T1000 (cell line): ENCODE measurements at places on chromosomes 5 and 9.

- peak; percentile 73 for DNase-seq
These were observed at the start of gene IRX2 for GRCh38 chr5:2751592-2752021. Gene IRX2 (minus strand): TSS chr5:2751677. CDS start chr5:2751413, 264 bp downstream.

DNA sequence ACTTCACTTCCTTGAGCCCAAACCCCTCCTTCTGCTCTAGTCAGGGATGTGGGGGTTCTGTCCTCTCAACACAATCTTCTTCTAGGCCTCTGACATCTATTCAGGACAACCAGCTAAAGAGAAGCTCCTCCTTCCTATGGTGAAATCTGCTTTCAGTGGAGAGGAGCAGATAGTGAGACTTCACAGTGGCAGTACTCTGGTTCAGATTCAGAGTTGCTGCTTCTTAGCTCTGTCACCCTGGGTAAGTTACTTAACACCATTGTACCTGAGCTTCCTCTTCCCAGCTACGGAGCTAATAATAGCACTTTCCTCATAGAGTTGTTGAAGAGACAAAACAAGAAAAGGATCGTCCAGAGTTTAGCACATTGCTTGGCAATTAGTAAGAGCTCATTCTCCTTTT, 77.3 kb upstream of the LARP1 start:
- DNase-seq = no peak

- no peak for DNase-seq
These were observed 38.3 kb downstream of the MAP3K1 start for GRCh38 chr5:56853698-56854097.

GRCh38 chr5:37626266-37626665, 213.6 kb downstream of the GDNF start:
- DNase-seq = no peak

DNA sequence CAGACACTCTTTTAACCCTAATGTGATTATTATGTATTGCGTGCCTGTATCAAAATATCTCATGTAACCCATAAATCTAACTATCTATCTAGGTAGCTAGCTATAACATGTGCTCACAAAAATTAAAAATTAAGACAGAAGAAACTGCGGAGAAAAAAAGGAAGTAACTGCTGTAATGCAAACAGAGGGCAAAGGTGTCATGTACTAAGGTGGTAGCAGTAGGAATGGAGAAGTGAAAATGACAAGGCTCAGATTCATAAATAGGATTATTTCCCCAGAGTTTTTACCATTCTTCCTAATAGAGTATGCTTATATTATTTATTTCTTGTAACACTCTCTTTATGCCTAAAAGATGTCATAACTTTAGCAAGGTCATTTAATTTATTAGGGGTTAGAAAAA, 1527.5 kb upstream of the C9orf72 start:
- no peak for DNase-seq

DNA sequence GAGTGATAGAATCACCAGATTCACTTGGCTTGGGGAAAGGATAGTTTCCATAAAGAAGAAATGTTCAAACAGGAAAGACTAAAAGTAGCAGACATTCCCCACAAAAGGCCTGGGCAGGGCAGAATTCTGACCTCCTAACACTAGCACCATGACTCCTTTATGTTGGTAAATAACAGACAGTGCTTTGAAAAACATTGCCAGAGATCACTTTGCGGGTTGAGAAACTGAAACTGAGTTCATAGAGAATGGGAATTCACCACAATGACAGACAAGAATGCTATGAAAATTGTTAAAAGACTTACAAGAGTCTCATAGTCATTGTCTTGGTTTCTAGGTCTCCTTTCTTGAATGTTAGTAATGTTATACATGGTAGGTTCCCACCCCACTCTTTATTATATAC, 172.5 kb upstream of the GLRA1 start:
- DNase-seq = no peak

DNA sequence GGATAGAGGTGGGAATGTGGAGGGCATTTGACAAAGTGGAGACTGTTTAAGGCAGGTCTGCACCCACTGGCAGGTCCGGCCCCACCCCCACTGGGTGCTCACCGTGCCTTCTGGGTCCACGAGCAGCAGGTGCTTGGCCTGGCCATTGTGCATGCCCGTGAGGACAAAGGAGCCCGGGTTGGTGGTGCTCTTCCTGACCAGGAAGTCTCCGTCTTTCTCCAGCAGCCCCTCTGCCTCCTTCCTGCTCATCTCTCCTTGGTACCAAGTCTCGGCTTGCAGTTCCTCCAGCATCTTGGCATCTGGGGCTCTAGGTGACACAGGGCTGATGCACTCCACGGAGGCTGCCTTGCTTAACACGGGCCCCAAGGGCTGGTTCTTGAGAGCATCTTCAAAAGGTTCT, 46.6 kb downstream of the S1PR3 start:
- DNase-seq = no peak

GRCh38 chr5:80884929-80885328, 75.2 kb upstream of the RASGRF2 start:
- no peak for DNase-seq

DNA sequence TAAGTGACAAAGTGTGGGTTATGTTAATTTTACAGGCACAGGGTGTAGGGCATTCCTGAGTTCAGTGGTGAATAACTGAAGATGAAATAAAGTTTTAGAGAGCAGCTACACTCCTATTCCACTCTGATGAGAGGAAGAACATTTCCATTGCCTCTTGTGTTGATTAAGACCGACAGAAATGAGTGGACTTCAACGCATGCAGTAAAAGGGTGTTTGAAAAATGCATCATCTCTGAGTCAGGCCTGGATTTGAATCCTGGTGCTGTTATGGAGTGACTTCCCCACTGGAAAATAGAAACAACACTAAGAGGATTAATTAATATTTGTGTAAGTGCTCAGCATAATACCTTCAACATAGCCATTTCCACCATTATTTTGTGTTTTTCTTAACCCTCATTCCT, 86.3 kb downstream of the PRR16 start:
- DNase-seq = no peak

DNA sequence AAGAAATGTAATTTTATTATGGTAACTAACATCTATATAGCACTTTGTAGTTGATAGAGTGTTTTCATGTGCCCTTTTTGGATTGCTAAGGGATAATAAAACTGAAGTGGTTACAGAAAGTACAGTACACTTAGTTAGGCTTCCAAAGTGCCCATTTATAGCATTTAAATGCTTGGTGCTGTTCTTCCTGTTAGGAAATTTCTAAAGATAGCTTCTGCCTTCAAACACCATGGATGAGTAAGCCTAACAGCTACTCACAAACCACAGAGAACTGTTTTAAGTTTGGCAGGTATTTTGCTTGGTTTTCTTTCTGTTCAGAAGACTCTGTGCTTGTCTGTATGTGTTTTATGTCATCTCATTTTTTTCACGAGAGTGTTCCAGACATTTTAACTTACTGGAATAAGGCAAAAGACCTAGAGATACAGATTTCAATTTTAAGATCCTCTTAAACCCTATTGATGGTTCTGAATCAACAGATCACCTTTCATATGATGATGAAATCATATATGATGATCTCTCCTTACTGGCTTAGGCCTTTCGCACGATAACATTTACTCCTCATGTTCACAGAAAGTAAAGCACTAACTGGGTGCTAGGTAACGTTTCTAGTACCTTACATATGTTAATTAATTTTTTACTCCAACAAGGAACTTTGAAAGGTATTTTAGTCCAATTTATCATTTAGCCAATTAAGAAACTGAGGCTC, 4.4 kb downstream of the RIMOC1 start:
- no peak for DNase-seq

DNA sequence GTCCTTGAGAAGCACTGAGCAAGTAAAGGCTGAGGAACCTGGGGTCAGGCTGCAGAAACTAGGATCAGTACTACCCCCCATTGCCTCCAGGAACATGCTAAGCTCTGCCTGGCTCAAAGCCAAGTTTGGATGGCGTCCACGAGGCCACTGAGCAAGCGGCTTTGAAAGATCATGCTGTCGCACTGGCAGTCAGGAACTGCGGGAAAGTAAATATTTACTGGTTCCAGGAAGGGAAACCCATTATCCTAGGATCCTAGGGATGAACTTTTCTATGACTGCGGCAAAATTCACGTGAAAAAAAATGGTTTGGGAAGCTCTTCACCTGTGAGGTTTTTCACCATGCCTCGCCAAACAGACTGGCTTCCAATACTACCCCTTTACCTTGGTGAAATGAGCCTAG, 75.3 kb upstream of the PJA2 start:
- DNase-seq = no peak

DNA sequence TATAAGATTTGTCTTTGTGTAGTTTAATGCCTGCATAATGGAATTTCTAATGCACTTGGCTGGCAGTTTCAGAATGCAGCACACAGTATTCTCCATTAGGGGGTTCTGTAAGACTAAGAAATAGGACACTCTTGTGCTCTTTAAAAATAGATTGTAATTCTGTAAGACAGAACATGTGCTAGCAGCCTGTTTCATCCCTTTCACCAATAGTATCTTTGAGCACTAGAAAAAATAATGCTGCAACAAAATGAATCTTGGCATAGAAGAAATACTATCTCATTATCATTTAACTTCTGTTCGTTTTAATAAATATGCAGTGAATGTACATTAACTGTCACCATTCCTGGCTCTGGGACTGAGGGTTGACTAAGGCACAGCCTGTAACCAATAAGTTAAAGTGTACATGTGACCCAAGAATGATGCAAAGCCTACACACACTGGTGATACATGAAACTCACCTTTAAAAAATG, 23.8 kb upstream of the ZNF622 start:
- DNase-seq = no peak

DNA sequence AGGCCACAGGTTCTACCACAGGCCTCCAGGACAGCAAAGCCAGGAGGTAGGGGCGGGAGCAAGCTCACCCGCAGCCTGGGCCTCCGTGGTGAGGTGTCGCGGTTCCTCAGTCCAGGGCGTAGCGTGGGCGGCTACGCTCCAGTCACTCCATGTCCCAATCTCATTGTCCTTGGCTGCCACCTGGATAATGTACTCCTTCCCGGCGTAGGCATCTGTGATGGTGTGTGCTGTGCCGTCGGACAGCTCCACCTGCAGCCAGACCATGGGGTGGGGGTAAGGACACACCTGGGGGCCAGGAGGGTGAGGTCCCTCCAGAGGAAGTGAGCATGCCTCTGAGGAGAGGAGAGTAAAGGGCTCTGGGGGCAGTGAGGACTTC, 29.8 kb upstream of the ENHO start:
- no peak for DNase-seq

DNA sequence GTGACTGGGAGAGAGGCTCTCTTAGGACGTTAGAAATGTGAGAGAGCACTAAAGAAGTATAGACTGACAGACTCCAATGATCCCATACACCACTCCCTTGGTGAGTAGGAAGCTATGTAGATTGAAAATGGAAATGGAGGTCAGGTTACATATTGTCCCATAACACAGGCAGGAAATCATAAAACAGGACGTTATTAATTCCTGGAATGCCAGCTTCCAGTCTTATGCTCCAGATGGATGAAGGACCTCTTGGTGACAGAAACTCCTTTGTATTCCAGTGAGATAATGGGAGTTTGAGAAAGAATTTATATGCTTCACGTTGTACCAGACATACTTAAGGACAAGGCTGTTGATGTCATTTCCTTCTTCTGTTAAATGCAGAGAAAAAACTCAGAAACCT, 338.2 kb upstream of the ITGA1 start:
- DNase-seq = no peak

- no peak for DNase-seq
These were observed 380.6 kb downstream of the ADGRV1 start for GRCh38 chr5:90939211-90939610.

- peak; percentile 51 for DNase-seq
These were observed 190.3 kb downstream of the DCP2 start for GRCh38 chr5:113166852-113167366.

GRCh38 chr5:137461391-137462264, 37.5 kb downstream of the SPOCK1 start:
- DNase-seq = no peak

DNA sequence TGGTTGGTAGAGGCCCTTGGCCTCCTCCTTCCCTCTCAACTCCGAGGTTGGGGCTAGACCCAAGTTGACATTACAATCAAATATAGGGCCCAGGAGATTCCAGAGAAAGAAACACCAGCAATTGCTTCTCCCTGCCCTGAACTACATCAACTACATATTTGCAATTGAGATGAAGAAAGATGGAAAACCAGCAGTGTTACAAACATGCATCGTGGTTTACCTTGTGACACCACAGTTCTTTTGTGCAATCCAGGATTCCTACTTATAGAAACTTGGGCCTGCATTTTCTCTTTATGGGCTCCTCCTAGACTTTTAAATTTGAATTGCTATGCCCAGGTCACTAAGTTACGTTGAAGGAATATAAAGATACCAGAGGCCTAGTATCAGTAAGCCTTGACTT, 126.7 kb downstream of the DCP2 start:
- DNase-seq = no peak

DNA sequence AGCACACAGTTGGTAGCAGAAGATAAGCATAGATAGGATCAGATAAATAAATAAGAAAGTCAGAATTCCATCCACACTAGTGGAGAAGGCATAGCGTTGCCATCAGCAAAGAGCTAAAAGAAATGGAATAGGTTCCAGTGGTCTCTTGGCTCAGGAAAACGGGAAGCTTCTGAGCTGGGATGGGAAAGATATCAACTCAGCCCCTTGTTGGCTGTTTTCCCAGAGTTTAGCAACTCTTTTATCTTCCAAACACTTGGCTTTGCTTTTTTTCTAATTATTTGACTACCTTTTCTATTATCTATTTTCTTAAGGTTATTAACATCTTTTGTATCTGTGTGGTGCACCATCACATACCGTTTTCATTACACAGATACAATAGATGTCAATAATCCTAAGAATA, 445.7 kb upstream of the TRPC7 start:
- no peak for DNase-seq

DNA sequence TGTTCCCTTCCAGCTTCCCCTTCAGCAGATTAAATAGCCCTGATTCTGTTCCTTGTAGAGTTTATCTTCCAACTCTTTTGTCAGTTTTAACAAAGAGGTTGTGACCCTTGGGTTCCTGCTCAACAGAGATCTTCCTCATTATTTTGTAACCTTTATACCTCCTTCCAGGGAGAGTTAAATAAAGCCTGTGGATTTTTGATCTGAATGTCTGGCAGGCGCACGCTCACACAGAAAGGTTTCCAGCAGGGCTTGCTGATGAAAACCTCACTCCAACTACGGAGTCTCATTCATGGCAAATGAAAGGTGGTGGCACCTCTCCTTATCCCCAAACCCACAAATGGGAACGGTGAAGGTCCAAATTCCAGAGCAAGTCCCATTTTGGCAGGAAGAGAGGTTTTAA, 129.0 kb downstream of the SREK1 start:
- no peak for DNase-seq

GRCh38 chr5:52638732-52639131, 149.0 kb upstream of the ITGA1 start:
- peak; percentile 30 for DNase-seq

GRCh38 chr5:19855031-19855430, 133.0 kb downstream of the CDH18 start:
- DNase-seq = no peak

DNA sequence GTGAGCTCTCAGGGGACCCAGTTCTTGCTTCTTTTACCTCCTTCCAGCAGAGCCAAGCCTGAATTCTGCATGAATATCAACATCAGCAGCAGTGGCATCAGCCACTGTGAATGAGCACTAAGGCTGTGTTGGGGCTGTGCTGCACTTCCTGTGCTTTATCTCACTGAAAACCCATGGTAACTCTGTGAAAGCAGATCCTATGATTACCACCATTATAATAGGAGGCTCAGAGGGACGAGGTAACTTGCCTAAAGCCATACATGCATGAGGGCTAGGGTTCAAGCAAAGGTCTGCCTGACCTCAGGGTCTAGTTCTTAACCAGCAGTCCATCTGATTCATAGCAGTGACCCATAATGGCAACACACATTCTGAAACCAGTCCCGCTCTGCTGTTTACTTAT, 60.5 kb upstream of the RAPGEF1 start:
- DNase-seq = no peak
